ENCODE measurements at places on chromosomes 7 and 10. TPM values are rescaled to one million over a fixed set of nuclear protein-coding genes. Genes with fewer than 3 reads are reported as not detected.

- peaks cover 51% of the 10 kb centered on the region for H3K4me1 ChIP-seq
- H3K27me3 ChIP-seq: no peaks in the 10 kb centered on the region
- peak overlapping the region; percentile 73 for H3K27ac ChIP-seq
- no peak overlapping the region for H3K4me3 ChIP-seq
Measured at GRCh38 chr7:101870361-101871062, 53.1 kb downstream of the CUX1 start.

DNA sequence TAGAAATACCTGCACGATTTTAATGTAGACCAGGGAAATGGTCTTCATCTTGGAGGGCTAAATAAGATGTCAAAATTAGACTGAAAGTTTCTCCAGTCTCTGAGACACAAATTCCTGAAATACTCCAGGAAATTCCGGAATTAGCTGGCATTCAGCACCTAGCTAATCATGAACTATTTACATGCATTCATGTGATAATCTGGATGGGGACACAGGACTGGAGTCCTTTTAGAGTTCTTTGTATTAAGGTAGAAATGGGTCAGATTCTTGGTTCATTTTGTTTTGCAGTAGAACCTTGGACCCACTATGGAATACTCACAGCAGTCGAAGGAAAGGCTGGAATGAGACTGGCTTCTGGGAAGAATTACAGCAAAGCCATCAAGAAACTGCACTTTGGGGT, 65.3 kb upstream of the MDFIC start:
- no peak for DNase-seq
- H3K4me3 ChIP-seq: no peak overlapping the region
- no peak overlapping the region for H3K27ac ChIP-seq

Gene ZNF518A
- total RNA-seq: 13.2 TPM

- no peaks in the 10 kb centered on the region for H3K27me3 ChIP-seq
- H3K4me1 ChIP-seq: no peaks in the 10 kb centered on the region
- peaks cover 11% of the 10 kb centered on the region for H3K36me3 ChIP-seq
- no peak for DNase-seq
- H3K27ac ChIP-seq: peak overlapping the region; percentile 100
- no peak overlapping the region for H3K4me3 ChIP-seq
Measured at GRCh38 chr7:65744406-65744805, 128.5 kb upstream of the VKORC1L1 start.

- no peak overlapping the region for H3K4me3 ChIP-seq
- no peaks in the 10 kb centered on the region for H3K27me3 ChIP-seq
- peak overlapping the region; percentile 99 for H3K27ac ChIP-seq
- peaks cover 67% of the 10 kb centered on the region for H3K4me1 ChIP-seq
- no peak for DNase-seq
- H3K36me3 ChIP-seq: no peaks in the 10 kb centered on the region
Measured at GRCh38 chr10:132468216-132468615, 69.4 kb upstream of the INPP5A start.

- DNase-seq: no peak
- H3K36me3 ChIP-seq: no peaks in the 10 kb centered on the region
- no peaks in the 10 kb centered on the region for H3K4me1 ChIP-seq
- H3K27ac ChIP-seq: no peak overlapping the region
Measured at GRCh38 chr10:34880817-34881216, 65.7 kb upstream of the PARD3 start.

DNA sequence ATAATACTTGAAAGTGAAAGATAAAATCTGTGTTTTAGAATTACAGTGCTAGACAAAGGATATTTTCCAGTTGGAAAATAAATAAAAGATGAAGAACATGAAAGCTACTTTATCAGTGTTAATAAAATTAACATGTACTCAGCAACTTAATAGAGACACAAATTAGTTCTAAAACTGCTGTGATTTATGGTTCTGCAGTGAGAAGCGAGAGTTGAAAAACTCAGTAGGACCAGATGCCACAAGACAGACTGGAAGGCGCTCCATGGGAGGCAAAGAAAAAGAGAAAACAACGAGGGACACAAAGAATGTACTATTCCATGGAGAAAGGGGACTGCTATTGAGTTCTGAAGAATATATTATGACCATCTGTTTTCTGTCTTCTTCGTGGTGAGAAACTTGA, 590.4 kb downstream of the PHTF2 start:
- no peaks in the 10 kb centered on the region for H3K27me3 ChIP-seq
- no peak for DNase-seq
- peaks cover 14% of the 10 kb centered on the region for H3K4me1 ChIP-seq
- no peaks in the 10 kb centered on the region for H3K36me3 ChIP-seq

Gene GATA3
- not detected for total RNA-seq

- DNase-seq: peak; percentile 26
- no peak overlapping the region for H3K27ac ChIP-seq
- H3K36me3 ChIP-seq: no peaks in the 10 kb centered on the region
- H3K27me3 ChIP-seq: no peaks in the 10 kb centered on the region
- H3K4me3 ChIP-seq: no peak overlapping the region
- H3K4me1 ChIP-seq: peaks cover 3% of the 10 kb centered on the region
Measured at GRCh38 chr10:118827053-118827452, 72.3 kb upstream of the CACUL1 start.

Gene FAM25A
- not detected for total RNA-seq

DNA sequence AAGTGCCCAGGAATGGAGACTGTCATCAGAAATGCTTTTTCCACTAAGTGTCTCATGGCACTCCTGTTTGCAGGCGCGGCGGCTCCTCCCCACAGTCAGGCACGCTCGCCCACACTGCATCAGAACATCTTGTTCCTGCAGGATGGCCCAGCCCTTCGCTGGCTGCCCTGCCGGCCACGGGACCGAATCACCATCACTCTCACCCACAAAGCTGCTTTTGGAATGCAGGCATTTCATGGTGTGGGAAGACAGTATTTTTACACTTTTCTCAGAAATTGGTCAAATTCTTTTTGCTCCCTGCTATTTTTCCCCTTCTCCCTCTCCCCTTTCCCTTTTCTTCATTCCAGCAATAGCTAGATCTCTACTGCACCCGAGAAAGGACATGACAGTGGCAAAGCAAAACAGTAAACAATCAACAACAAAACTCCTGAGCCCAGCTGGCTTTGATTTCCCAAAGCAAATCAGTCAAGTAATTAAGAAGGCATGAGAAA, 176.1 kb upstream of the TNS3 start:
- no peaks in the 10 kb centered on the region for H3K27me3 ChIP-seq
- H3K36me3 ChIP-seq: no peaks in the 10 kb centered on the region
- no peak for DNase-seq
- H3K4me3 ChIP-seq: no peak overlapping the region
- H3K27ac ChIP-seq: peak overlapping the region; percentile 27

Gene PLEKHS1
- not detected for total RNA-seq

DNA sequence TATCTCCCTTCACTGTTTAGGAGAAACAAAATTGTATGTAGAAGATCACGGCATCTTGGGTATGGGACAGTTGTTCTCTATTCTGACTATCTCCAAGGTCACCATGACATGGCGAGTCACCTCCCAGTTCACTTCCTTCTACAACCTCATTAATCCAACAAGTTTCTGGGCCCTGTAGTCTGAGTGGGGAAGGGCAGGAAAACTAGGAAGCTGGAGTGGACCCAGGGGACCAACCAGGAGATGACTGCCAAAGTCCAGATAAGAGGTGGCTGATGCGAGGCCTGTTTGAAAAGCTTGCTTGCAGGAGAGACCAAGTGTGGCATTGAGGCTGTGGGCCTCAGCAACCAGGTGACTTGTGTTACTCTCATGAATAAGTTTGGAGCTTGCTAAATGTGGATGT, 584.9 kb downstream of the TNS3 start:
- H3K27me3 ChIP-seq: no peaks in the 10 kb centered on the region
- no peak for DNase-seq
- no peak overlapping the region for H3K4me3 ChIP-seq
- peaks cover 10% of the 10 kb centered on the region for H3K4me1 ChIP-seq
